Upper lobe of right lung (tissue), 1 donor: ENCODE measurements at places on chromosomes 12 and 14.

- DNase-seq, result no peak
Measured at GRCh38 chr12:41998436-41998835, 146.2 kb downstream of the GXYLT1 start.

DNA sequence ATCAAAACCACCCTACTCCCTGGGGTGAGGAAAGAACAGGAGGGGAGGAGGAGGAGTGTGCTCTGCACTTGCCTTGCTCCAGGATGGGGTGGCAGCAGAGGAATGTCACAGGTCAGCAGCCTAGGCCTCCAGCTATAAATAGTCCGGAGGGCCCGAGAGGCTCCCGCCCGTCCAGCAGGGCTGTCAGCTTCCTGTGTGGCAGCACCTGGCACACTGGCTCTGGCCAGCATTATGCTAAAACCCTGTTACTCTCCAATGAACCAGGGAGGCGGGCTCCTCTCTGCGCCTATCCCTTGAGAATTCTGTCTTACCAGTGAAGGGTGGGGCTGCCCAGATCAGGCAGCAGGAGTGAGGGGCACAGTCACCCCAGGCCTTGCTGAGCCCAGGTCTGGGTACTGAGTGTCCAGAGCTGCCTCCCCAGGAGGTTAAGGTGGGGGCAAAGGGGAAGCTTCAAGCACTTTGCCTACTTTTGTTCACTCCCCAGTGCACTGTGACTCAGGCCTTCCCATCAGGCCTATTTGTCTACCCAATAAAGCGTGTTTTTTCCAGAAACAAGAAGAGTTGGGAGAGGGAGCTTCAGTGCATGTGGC lies 1.2 kb upstream of the COX14 start:
- peak; percentile 86 for DNase-seq

DNA sequence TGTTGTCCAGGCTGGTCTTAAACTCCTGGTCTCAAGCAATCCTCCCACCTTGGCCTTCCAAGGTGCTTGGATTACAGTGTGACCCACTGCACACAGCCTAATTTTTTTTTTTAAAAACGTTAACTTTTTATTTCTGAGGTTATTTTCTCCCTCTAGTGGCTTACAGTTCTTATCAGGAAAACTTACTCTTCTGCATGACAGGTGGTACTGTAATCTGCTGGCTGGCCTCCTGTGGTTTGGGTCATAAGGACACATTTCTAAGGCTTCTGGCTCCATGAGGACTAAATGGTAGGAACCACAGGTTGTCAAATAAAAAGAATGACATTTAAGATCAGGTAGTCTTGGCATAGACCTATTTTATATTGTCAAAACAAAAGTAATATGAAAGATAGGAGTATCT lies 7.7 kb upstream of the NCKAP1L start:
- no peak for DNase-seq

- no peak for DNase-seq
Measured at GRCh38 chr12:119565404-119565803, 28.2 kb upstream of the TMEM233 start.

GRCh38 chr12:6465467-6466183 lies 4.9 kb downstream of the VAMP1 start:
- DNase-seq, result no peak

DNA sequence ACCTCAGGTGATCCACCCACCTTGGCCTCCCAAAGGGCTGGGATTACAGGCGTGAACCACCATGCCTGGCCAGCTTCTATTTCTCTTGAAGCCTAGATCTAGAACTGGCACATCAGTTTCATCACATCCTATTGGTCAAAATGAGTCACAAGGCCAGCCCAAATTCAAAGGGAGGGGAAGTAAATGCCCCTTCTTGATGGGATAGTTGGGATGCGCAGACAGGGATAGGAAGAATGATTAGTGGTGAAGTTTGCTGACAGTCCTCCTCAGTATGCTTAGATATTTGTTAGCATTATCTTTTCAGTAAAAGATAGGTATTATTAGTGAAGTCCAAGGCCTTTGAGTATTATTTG lies 33.4 kb downstream of the CRADD start:
- DNase-seq, result no peak

- no peak for DNase-seq
Measured at GRCh38 chr12:101181776-101182175, 28.3 kb downstream of the SLC5A8 start.

DNA sequence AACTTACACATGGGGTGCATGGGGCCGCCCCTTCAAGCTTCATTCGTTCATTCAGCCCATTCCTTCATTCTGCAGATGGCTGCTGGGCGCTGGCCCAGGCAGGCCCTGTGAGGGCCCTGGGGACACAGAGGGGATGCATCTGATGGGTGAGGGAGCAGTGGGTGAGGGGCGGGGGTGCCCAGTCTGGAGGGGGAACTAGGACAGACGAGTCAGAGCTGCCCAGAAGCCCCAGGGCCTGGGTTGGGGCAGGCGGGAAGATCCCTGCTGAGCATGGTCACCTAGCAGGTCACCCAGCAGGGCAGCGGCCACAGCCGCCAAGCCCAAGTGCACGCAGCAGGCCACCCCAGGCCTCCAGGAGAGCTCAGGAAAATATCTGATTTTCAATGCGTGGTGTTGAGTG lies 14.1 kb downstream of the TRMT61A start:
- DNase-seq, result no peak

DNA sequence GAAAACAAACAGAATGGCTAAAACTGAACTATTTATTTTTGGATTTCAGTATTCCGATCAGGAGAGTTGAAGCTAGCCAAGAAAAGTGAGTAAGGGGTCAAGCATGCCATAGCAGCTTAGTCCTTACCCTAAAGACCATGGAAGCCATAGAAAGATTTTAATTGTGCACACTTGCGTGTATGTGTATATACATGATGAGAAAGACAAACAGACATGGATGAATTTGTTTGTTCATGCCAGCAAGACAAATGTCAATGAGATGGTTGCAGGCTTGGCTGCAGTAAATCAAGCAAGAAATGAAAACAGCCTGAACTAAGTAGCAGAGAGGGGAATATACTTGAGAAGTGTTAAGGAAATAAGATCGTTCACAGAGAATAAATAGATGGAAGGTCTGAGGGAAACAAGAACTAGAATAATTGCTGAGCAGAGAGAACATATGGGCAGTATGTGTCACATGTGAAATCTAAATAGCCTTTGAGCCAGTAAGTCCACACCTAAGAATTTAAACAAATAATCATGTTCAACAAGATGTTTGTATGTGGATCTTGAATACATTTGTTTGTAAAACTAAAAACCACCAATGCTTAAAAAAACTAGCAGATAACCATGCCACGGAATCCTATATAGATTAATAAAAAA lies 14.8 kb downstream of the SNW1 start:
- DNase-seq, result no peak
